Globus pallidus (tissue), 1 donor: ENCODE measurements at places on chromosomes 12 and 14.

- peak; percentile 56 for DNase-seq
Observed at GRCh38 chr14:93787465-93788292, 606 bp downstream of the PRIMA1 start.

GRCh38 chr12:30614031-30614430 lies 81.6 kb downstream of the IPO8 start:
- DNase-seq: no peak

DNA sequence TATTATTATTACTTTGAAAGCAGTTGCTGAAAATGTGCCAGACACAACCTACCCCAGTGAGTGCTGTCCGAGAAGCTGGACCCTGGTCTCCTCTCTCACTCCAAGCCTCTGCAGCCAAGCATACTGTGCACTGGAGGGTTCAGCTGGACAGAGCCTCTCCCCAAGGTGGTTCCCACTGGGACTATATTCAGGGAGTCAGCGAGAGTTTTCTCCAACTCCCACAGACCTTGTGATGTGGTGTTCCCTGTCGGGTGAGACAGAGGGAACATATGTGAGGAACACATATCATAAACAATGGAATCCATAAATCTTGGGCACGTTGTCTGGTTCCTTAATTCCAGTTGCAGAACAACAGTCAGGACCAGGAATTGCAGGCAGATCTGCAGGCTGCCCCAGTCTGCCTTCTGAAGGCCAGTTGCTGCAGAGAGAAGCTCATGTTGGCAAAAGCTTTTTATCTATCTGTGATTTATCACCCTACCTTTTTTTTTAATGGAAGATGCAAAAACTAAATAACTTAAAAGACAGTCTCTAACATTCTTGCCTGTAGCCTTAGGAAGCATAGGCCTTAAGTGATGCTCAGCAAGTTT lies 619.8 kb upstream of the TBX3 start:
- DNase-seq: no peak

- no peak for DNase-seq
Observed at GRCh38 chr12:6183689-6184428, 16.3 kb upstream of the CD9 start.

GRCh38 chr12:79515530-79515935 lies 175.2 kb downstream of the PAWR start:
- DNase-seq: no peak

- DNase-seq: no peak
Observed at GRCh38 chr12:102675672-102676071, 195.3 kb upstream of the IGF1 start.

DNA sequence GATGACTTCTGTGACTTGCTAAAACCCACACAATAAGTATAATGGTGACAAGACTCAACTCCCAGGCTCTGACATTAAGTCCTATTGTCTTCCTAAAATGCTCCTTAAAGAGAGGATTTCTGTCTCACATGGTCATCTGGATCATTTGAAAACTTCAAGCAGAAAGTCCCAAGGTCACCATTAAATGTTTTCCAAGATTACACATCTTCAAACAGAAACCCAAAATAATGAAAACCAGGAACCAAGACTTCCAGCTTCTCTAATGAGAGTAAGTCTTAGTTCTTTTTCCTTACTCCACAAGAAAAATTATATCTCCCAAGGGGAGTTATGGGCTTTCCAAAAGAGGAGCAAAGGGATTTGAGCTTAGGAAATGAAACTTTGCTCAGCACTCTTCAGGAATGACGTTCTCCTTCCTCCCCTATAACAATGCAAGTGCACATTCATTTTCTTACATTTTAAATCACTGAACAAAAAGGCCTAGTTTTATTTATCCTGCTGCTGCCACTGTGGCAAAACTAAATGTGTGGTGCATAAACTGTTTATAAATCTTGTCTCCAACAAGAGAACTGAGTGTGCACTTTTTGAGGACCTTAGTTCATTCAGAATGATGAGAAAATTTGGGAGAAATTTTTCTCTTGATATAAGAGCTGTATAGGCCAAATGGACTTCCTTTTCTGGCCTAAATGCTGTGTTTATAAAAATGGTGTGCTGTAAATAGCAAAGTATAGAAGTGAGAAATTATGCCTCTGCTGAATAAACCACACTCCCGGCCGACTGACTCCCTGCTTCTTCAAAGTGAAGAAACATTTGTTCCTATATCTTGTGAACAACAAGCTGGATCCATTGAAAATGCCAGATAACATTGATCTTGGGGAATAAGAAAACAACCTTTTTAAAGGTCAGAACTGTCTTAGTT lies 148.4 kb upstream of the PLEKHG7 start:
- DNase-seq: no peak

DNA sequence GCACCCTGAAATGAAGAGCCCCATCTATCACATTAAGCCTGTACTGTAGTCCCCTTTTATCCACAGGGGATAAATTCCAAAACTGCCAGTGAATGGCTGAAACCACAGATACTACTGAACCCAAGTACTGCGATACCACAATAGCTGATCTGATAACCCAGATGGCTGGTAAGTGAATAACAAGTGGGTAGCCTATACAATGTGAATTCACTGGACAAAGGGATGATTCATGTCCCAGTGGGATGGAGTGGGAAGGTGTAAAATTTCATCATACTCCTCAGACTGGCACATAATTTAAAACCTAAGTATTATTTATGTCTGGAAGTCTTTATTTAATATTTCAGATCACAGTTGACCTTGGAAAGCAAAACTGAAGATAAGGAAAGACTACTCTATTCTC lies 201.3 kb downstream of the GPHN start:
- DNase-seq: peak; percentile 35

DNA sequence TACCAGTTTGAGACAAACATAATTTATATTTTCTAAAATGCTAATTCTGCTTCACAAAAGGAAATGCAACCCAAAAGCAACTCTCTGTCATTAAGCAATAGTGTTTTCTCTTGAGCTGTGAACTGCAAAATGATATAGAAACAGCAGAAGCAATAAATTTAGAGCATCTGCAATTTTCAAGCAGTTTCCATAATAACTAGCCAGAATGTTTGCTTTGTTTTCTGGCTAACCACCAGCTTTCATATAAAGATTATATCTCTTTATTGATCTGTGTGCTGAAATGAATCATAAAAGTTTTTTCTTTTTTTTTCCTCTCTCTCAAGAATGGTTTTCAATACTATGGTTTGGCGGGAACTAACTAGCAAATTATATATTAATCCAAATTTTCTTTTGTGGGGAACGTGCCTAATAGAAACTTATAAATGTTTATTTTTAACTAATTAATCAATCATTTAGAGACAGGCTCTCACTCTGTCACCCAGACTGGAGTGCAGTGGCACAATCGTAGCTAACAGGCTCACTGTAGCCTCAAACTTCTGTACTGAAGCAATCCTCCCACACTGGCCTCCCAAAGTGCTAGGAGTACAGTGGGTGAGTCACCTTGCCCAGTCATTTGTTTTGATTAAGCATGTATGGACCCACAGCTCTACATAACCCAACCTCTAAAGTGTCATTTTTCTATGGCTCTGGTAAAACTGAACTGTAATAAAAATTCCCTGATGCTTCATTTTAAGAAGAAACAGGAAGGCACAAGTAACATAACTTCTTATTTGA lies 830.1 kb upstream of the MGAT4C start:
- no peak for DNase-seq

GRCh38 chr14:91127924-91128323 lies 14.1 kb downstream of the DGLUCY start:
- no peak for DNase-seq
